ENCODE measurements at places on chromosomes 13 and 19. TPM values are rescaled to one million over a fixed set of nuclear protein-coding genes. Genes with fewer than 3 reads are reported as not detected.

RNF225 gene
- total RNA-seq = not detected

- no peak for DNase-seq
- no peak overlapping the region for H3K4me3 ChIP-seq
- H3K36me3 ChIP-seq = peaks cover 7% of the 10 kb centered on the region
- H3K27me3 ChIP-seq = no peaks in the 10 kb centered on the region
- no peaks in the 10 kb centered on the region for H3K4me1 ChIP-seq
- H3K27ac ChIP-seq = no peak overlapping the region
These were observed 19.3 kb downstream of the SAFB start for GRCh38 chr19:5642204-5642603.

- no peak for DNase-seq
- peaks cover 12% of the 10 kb centered on the region for H3K4me1 ChIP-seq
- H3K27me3 ChIP-seq = no peaks in the 10 kb centered on the region
- H3K36me3 ChIP-seq = peaks cover 62% of the 10 kb centered on the region
- H3K4me3 ChIP-seq = no peak overlapping the region
These were observed 4.0 kb downstream of the RAD23A start for GRCh38 chr19:12949363-12950283.

GRCh38 chr13:46359714-46360113 lies 27.3 kb downstream of the RUBCNL start:
- no peak for DNase-seq
- no peaks in the 10 kb centered on the region for H3K27me3 ChIP-seq
- H3K4me3 ChIP-seq = no peak overlapping the region
- H3K4me1 ChIP-seq = no peaks in the 10 kb centered on the region
- no peaks in the 10 kb centered on the region for H3K36me3 ChIP-seq
- no peak overlapping the region for H3K27ac ChIP-seq

GRCh38 chr19:45488708-45489107 lies 8.1 kb downstream of the RTN2 start:
- H3K27ac ChIP-seq = no peak overlapping the region
- H3K27me3 ChIP-seq = no peaks in the 10 kb centered on the region
- H3K4me3 ChIP-seq = no peak overlapping the region
- H3K36me3 ChIP-seq = no peaks in the 10 kb centered on the region
- H3K4me1 ChIP-seq = no peaks in the 10 kb centered on the region
- no peak for DNase-seq
